ENCODE measurements at places on chromosomes 2 and 18.
A peak's percentile ranks its signal among the peaks of the same experiment; 100 is the strongest.

- no peak for DNase-seq
Observed at GRCh38 chr18:35786365-35787042, 186.0 kb upstream of the RMP24 start.

DNA sequence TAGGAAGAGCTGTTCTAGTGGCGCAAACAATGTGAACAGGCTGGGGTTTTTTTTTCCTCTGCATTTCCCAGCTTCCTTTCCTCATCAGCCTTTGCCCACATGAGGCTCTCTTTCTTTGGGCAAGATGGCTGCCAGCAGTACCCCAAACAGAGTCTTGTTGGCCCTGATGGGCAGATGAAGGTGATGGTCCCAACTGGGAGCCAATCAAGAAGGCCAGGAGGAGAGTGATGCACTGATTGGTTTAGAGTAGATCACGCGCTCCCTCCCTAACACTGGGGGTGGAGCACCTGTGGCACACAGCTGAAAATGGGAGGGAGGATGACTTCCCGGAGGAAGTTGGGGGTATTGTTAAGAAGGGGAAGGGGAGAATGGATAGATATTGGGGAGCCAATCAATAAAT lies 96.3 kb upstream of the FZD7 start:
- no peak for DNase-seq

DNA sequence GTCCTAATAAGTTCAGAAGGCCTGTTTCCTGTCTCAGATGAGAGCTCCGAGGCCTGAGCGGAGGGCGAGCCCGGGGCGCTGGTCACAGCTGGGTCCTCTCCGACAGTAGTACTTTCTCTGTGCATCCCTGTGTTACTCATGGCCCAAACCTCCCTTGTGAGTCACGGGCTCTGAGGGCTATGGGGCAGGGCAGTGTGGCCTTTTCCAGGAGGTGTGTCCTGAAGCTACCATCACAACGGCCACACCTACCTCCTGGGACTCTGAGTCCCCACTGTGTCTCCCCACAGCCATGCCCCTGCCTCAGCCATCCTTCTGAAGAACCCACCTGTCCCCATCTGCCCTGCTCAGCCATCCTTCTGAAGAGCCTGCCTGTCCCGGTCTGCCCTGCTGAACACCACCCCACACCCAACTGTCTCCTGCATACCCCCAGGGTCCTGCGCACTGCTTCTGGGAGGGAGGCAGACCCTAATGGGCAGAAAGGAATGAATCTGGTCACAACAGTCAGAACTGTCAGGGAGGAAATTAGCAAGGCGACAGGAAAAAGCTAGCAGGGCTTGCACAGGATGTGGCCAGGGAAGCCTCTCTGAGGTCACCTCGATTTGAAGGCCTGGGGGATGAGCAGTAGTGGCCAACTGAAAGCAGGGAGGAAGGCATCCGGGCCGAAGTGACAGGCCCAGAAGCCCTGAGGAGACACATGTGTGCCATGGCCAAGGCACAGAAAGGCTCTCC lies 145.4 kb upstream of the RIOK3 start:
- peak; percentile 24 for DNase-seq

DNA sequence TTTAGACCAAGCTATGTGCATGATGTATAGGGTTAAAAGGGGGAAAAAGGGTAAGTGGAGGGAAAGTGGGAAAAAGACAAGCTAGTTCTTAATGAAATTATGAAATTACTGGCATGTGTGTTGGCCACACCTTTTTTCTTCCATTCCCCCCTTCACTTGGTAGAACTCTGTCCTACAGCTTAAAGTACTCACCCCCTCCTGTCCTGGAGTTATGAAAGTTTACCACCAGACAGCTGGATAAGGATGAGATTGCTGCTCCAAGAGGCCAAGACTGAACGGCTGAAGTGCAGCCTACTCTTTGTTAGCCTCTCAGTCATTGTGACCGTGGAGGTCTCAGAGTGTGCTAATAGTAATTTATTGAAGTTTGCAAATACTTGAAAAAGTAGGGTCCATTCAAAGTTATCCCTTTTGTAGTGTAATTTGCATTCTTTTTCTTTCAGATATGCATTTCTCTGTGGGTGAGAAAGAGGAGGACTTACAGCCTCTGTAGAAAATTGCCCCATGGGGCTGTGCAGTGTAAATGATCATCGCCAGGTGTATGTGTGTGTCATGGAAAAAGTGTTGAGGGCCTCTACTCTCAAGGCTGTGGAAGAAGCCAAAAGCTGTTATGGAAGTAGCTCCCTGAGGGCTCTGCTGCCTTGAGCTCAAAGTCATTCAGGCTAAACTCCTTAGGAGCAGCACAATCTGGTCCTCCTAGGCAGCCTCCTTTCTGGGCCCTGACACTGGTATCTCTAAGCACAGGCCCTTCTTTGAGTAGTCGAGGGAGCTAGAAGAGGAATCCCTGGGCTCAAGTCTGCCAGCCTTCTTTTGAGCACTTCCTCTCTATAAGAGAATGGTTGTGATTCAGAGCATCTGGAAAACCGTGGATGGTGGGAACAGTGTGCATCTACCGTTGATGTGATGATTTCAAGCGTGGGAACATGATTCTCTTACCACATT lies 46.2 kb downstream of the LHCGR start:
- DNase-seq = no peak

GRCh38 chr2:169528271-169528701 lies 18.8 kb downstream of the KLHL41 start:
- peak; percentile 70 for DNase-seq
